Stimulated activated CD4-positive, alpha-beta T cell treated with anti-CD3 and anti-CD28 coated beads, Interleukin-12 subunit alpha, Interleukin-12 subunit beta, amount 100 ng/mL, for 24 hours (primary cell): ENCODE measurements at places on chromosomes 1 and 21.
A peak's percentile ranks its signal among the peaks of the same experiment; 100 is the strongest.

DNA sequence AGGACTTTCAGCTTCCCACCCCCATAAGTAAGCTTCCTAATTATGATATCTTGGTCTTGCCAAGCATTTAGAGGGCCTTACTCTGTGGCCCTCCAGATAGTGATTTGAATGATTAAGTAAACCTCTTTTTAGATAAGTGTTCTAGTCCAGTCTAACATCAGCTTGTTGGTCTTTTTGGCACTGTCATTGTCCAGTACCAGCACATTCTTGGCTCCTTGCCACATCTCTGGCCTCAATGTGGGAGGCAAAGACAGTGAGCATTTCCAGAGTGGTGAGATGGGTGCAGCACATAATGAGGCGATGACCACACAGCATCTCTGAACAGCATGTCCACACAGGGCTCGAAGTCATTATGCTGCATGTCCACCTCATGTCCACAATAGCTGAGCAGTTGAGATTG, 6.1 kb downstream of the CAPZA1 start:
- no peak for DNase-seq

- DNase-seq = no peak
These were observed 34.8 kb upstream of the MAN1C1 start for GRCh38 chr1:25581764-25582163.

GRCh38 chr1:171252482-171252881, 4.2 kb downstream of the FMO1 start:
- DNase-seq = no peak

DNA sequence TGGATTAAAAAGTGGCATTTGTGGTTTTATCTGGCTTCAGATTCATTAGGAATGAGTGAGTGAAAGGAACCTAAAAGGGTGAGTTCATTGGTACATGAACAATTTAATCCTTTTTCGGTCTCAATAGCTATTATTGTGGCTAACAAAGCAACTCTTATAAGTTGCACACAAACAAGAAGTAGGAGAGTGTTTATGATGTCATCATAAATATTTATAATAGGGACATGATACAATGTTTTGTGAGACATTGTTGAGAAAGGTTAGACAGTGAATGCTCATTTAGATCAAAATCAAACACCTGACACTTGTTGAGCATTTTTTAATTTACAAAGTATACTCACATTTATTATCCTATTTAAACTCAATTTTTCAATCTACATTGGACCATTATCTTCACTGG, 363.4 kb downstream of the PDE4B start:
- no peak for DNase-seq

DNA sequence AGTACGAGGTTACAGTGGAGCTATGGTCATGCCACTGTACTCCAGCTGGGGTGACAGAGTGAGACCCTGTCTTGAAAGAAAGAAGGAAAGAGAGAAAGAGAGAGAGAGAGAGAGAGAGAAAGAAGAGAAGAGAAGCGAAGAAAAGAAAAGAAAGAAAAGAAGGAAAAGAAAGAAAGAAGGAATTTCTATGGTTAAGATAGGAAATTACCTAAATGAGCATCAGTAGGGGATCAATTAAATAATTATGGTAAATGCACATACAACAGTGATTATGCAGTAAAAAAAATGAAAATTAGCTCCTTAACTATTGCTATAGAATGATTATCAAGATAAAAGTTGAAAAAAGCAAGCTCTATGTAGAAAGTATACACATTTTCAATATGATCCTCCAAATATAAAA, 59.8 kb downstream of the COLGALT2 start:
- DNase-seq = no peak

DNA sequence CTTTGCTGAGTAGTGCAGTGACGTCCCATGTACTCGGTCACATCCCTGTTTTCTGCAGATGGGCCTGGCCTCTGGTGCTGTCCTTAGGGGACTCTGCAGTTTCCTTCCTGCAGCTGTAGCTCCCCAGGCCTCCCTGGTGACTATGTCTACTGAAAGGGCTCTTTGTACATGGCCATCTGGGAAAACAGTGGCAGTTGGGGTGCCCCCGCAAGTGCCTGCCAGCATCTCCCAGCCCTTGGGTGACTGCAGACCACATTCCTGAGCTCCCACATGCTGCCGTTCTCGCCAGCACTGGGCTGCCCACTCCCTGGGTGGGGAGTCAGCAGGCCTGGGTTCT, 37.5 kb upstream of the KCNA10 start:
- DNase-seq = no peak

- DNase-seq = no peak
These were observed 31.1 kb downstream of the YY1AP1 start for GRCh38 chr1:155657463-155657862.

- DNase-seq = no peak
These were observed 21.7 kb downstream of the ARV1 start for GRCh38 chr1:231000639-231001038.

- DNase-seq = no peak
These were observed 839.9 kb downstream of the USP25 start for GRCh38 chr21:16569679-16570078.

DNA sequence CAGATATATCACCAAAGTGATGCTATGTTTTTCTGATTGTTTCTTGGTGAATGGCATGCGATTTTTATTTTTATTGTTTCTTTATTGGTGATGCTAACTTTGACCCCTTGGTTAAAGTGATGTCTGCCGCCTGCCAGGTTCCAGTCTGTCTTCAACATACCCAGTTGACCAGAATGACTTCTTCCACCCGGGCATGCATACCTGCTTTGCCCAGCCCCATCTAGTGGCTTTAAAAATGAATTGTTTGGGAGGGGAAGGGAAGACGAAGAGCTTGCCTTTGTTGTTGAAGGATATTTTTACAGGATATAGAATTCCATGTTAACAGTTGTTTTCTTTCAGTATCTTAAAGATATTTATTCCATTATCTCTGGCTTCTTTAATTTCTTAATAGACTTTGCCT, 65.1 kb downstream of the ATG4C start:
- no peak for DNase-seq

DNA sequence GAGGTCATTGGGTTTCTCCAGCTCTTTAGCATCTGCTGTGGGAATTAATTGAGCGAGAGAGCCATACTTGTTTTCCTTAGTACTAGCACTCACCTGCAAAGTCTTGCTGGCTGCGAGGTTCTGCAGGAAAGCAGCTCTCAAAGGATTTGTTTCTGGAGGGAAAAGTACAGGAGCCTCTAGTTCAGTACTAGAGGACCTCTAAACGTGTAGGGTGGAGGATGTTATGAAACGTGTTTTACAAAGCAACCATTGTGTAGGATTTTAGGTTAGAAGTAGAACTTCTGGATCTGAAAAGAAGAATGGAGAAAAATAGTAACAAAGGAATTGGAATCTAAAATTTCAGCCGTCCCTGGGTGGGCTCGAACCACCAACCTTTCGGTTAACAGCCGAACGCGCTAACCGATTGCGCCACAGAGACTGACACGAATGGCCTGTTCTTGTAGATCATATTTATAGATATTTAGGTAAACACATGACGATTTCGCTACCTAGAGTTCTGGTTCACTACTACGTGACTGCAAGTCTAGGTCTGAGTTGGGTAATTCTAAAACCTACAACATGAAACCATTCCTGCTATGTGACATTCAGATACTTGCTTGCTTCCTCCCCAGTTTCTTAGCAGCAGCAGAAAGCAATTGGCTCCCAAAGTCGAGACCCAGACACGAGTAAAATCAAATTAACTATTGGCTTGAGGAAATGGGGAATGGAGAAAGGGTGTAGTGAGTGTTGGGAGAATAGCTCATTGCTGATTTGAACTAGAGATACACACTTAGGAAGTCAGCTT, 60.2 kb upstream of the CFAP126 start:
- DNase-seq = peak; percentile 58

DNA sequence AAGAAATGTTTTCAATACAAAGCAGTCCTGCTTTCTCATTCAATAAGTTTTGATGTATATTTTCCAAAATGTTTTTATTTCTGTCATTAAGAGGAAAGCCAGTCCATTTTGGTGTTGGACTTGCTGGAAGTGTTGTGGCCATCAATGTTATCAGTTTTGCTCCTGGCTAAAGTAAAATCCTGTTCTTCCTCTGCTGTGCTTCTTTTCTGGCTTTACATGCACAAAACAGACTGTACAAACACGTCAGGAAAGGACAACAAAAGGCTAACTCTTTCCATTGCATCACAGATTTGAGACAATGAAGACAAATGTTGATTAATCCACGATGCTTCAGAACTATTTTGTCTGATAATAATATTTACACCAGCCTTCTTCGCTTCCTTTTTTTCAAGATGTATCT, 735.4 kb downstream of the LTN1 start:
- no peak for DNase-seq

- DNase-seq = no peak
These were observed 356.0 kb downstream of the HHAT start for GRCh38 chr1:210684466-210685294.

DNA sequence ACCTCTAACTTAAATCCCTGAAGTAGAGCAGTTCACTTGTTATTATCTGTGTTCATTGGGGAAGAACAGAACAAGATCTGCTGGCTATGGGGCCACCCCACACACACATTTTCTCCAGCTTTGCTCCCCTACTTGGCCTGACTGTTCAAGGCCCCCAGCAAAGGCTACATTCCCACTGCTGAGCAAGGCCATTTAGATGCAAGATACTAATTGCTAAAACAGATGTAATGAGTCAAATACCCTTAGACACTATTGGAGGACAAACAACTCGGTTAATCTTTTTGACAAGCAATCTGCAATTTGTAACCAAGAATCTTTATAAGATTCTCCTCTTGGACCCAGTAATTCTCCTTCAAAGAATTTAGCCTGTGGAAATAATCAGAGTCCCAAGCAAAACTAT, 67.7 kb downstream of the NAV1 start:
- no peak for DNase-seq

- DNase-seq = no peak
These were observed 113.8 kb downstream of the UBR4 start for GRCh38 chr1:19096036-19096833.

GRCh38 chr1:10379101-10379620, 19.7 kb upstream of the PGD start:
- no peak for DNase-seq

DNA sequence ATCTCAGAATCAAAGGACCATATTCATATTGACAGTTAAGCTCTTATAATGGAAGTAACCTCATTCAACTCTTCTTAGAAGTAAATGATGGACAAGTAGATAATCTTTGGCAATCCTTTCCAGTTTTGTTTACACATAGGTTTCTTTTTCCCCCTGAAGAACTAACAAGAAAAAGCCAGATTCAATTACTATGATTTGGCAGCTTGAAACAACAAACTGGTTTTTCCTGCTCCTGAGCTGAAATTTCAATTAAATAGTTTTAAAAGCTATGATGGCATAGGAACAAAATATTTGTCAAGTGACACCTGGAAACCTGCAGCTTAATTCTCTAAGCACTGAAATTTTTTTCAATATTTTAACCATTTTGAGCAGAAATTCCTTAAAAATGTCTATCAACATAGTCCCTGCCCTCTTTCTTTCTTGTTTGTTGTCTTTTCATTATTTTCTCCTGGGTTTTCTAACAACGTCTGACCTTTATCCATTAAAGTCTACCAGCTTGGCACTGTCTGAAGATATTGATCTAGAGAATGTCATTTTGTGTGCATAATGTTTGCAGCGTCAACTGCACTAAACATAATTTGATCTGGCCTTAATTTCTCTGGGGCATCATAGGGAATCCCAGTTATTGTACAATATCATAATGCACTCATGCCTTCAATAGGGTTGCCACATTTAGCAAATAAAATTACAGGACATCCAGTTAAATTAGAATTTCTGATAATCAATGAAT, 4.0 kb upstream of the SLC35A3 start:
- no peak for DNase-seq
